ENCODE measurements at places on chromosomes 6 and 20. TPM values are rescaled to one million over a fixed set of nuclear protein-coding genes. Genes with fewer than 3 reads are reported as not detected.
A peak's percentile ranks its signal among the peaks of the same experiment; 100 is the strongest.

Gene FAM217A
- polyA plus RNA-seq, result not detected

Gene BEND6
- polyA plus RNA-seq, result not detected

Gene GINS1
- polyA plus RNA-seq, result 3.4 TPM

Gene FITM2
- 0.19 TPM for polyA plus RNA-seq

DNA sequence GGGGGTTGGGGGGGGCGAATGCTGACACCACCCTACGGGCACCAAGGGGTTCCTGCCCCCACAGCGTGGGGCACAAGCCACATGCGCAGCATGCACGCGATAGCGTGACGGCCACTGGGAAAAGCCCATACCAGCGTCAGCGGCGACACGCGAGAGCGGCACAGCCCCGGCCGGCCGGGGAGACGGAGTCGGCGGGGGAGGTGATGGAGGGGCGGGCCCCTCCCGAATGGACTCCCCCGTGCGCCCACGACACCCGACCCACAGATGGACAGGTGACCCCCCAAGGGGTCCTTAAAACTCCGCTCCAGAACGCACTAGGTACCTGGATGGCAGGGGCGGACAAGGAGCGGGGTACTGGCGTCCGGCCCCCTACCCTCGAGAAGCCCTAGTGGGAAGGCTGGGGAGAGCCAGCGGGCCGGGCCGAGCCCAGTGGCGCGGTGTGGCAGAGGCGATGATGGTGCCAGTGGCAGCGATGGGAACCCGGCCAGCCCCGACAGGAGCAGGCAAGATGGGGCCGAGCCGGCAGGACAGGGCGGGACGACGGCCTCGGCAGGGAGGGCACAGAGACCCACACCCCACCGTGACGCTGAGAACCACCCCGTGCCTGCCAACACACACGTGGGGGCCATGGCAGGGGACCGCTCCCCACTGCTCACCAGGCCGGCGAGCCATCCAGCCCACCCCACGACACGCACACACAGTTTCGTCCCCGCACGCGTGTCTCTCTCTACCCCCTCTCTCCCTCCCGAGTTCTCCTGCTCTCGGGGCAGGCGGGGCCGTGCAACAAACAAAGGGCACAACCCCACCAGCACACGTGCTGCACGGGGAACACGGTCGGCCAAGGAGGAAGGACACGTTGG is 1959.8 kb upstream of the DEFB115 start:
- H3K27ac ChIP-seq, result no peak overlapping the region
- H3K4me3 ChIP-seq, result no peak overlapping the region
- no peaks in the 10 kb centered on the region for H3K27me3 ChIP-seq
- H3K36me3 ChIP-seq, result peaks cover 14% of the 10 kb centered on the region
- no peak for DNase-seq
- H3K4me1 ChIP-seq, result no peaks in the 10 kb centered on the region

GRCh38 chr20:61303675-61304074 is 51.6 kb downstream of the CDH4 start:
- H3K4me3 ChIP-seq, result no peak overlapping the region

DNA sequence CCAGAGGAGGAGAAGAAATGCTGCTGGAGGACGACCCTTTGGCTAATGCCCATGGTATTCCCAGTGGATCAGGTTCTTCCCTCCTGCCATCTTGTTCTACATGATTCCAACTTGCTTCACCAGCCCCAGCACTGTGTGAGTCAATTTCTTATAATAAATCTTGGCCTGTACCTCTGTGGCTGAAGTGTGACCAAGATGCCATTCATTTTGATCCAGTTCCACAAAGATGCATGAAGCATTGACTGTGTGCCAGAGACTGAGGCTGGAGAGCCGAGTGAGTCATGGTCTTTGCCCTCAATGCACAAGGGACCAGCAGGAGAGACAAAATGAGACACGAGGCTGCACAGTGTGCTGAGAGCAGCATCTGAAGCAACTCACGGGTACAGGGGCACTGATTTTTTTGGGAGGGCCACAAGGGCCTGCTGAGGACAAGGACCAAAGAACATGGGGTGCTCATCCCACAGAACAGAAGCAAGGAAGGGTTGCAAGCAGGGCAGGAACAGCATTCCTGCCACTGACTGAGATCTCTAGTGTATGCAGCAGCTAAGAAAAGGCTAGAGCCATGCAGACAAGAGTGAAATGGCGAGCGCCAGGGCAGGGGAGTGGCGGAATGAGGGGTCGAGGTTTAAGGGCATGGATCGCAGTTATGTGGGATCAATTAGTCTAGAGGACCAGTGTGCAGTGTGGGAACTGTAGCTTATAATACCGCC is 207.0 kb downstream of the THBS2 start:
- no peaks in the 10 kb centered on the region for H3K36me3 ChIP-seq
- H3K4me3 ChIP-seq, result no peak overlapping the region
- DNase-seq, result no peak
- no peaks in the 10 kb centered on the region for H3K4me1 ChIP-seq

GRCh38 chr6:33390767-33391277 is 801 bp upstream of the KIFC1 start:
- no peaks in the 10 kb centered on the region for H3K36me3 ChIP-seq
- DNase-seq, result no peak
- peaks cover 24% of the 10 kb centered on the region for H3K4me1 ChIP-seq
- H3K4me3 ChIP-seq, result peak overlapping the region; percentile 83
- no peaks in the 10 kb centered on the region for H3K27me3 ChIP-seq
- peak overlapping the region; percentile 98 for H3K27ac ChIP-seq

DNA sequence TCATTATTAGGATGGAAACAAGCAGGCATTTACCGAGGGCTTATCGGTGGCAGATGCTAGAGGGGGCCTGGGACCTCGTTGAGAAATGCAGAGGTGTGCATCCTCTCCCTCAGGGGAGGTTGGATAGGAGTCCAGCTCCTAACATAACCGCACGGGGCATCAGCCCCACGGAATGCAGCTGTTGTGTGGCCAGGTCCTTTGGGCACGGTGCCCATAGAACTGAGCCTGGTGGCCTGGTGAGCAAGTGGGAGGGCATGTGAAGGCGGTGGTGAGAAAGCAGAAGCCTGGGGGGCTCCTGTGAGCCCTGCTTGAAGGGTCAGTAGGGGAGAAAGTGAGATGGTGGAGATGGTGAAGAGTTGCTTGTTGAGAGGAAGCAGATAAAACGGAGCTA is 143.7 kb downstream of the CDH26 start:
- H3K4me1 ChIP-seq, result no peaks in the 10 kb centered on the region
- H3K36me3 ChIP-seq, result no peaks in the 10 kb centered on the region
- H3K4me3 ChIP-seq, result no peak overlapping the region
- no peak for DNase-seq

GRCh38 chr20:40464731-40465208 is 224.3 kb downstream of the MAFB start:
- no peak overlapping the region for H3K4me3 ChIP-seq
- DNase-seq, result no peak
- H3K36me3 ChIP-seq, result no peaks in the 10 kb centered on the region
- peaks cover 7% of the 10 kb centered on the region for H3K27me3 ChIP-seq
- H3K4me1 ChIP-seq, result no peaks in the 10 kb centered on the region
- no peak overlapping the region for H3K27ac ChIP-seq

DNA sequence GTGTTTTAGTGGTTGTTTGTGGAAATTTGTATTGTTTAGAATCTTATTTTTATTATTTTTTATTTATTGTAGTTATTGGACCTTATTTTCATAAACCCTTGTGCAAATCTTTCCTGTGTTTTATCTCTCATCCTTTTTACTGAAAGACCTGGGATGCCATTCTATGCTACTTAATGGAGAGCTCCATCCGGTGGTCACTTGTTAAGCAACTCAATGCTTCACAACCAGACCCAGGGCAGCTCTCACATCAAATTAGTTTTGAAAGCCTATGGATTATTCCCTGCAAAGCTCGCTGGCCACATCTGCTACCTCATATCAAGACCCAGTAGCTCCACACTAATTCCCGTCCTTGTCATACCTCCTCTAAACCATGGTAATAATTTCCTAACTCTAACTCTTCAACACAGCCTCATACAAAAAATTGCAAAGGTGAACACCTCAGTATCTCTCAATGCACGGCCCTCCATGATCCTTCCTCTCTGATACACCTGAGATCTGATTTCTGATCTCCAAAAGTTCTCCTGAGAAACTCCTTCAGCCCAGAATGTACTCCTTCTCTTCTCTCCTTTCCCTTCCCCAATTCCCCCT is 296.6 kb upstream of the MANEA start:
- no peaks in the 10 kb centered on the region for H3K27me3 ChIP-seq
- H3K4me3 ChIP-seq, result no peak overlapping the region
- no peaks in the 10 kb centered on the region for H3K36me3 ChIP-seq
- no peak for DNase-seq
- H3K4me1 ChIP-seq, result no peaks in the 10 kb centered on the region
- no peak overlapping the region for H3K27ac ChIP-seq

GRCh38 chr20:33812908-33813462 is 1.8 kb downstream of the CHMP4B start:
- no peak for DNase-seq
- H3K27ac ChIP-seq, result no peak overlapping the region
- H3K36me3 ChIP-seq, result no peaks in the 10 kb centered on the region
- no peaks in the 10 kb centered on the region for H3K27me3 ChIP-seq

DNA sequence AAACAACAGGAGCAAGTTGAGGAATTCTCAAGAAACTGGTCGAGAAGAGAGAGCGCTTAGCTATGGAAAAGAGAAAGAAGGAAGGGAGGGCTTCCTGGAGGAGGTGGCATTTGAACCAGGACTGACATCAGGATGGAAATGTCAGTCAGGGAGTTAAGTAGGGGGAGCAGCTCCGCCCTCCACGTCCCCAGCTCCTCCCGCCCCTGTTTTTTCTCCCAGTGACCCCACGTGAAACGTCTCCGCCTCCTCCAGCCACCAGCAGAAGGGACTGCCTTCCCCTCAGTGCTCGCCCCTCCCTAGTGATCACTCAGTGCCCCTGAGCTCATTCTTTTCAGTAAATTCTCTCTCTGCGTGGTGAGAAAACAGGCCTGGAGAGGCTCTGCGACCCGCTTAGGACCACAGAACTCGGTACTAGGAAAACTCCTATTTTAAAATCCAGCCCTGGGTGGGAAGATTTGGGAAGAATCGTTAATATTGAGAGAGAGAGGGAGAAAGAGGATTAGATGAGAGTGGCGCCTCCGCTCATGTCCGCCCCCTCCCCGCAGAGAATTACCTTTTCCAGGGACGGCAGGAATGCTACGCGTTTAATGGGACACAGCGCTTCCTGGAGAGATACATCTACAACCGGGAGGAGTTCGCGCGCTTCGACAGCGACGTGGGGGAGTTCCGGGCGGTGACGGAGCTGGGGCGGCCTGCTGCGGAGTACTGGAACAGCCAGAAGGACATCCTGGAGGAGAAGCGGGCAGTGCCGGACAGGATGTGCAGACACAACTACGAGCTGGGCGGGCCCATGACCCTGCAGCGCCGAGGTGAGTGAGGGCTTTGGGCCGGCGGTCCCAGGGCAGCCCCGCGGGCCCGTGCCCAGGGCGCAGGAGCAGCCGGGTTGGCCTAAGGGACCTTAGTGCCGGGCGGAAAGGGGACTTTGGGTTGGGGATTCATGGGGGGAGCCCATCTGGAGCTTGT is 4.6 kb downstream of the HLA-DPB1 start:
- H3K27ac ChIP-seq, result peak overlapping the region; percentile 98
- peaks cover 86% of the 10 kb centered on the region for H3K36me3 ChIP-seq
- DNase-seq, result no peak
- H3K4me1 ChIP-seq, result peaks cover 77% of the 10 kb centered on the region

DNA sequence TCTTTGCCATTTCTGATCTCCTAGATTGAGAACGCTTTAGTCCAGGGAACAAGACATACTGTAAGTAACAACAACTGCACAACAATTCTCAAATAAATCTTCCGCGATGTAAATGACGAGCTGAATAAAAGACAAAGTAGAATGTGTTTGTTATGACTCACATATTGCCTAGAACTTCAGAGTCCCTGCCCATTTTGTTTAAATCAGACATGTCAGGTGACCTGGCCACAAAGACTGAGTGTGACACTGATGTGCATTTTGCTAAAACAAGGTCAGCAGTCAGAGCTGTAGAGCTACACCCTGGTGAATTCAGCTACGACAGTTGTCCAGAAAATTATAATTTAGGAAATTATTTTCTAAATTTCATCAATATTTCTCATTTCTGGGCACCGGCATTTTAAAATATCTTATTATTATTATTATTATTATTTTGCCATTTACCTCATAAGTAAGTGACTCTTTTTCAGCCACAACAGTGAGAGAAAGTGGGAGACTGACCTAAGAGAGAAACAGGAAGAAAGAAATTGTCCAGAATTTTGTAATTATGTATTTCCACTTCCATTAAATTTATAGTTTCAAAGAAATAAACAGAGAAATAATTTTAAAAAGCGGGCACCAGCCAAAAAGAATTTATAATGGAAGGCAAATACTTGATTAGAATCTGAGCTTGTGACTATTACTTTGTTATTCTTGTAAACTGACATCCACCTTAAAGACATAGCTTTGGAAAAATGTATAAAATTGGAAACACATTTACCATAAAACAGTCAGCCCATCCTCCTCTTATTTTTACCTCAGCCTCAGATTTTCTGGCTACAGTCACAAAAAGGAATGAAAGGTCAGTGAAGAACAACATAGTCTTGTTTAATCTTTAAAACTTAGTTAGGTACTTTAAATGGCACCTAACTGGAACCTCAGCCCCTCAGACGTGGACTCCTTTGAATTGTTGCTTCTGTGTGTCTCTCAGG is 157.0 kb upstream of the CITED2 start:
- DNase-seq, result no peak
- no peaks in the 10 kb centered on the region for H3K27me3 ChIP-seq
- H3K4me1 ChIP-seq, result peaks cover 4% of the 10 kb centered on the region
- H3K27ac ChIP-seq, result no peak overlapping the region
- H3K36me3 ChIP-seq, result no peaks in the 10 kb centered on the region

DNA sequence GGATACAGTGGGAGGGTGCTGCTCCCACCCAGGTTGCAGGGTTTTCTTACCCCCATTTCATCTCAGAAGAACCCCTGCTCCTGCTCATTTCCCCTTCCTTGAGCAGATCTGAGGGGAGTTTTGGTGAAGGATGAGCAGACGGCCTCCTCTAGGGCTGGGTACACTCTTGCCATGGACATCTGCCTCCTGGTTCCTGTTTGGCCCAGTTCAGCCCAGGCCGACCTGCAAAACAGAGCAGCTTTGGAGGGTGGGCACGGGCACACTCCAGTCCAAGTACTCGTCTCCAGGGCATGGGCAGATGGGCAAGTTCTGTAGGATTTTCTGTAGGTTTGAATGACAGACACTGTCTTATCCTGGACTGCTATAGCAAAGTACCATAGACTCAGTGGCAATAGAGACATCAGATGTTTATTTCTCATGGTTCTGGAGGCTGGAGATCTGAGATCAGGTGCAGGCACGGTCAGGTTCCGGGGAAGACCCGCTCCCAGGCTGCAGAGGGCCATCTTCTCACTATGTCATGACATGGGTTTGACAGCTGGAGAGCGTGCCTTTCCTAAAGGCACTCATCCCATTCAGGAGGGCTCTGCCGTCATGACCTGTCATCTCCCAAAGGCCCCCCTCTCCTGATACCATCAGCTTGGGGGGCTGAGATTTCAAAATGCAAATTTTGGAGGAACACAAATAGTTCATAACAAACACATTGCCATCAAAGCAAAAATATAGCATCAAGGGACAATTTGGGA is 6.2 kb downstream of the NPBWR2 start:
- H3K4me1 ChIP-seq, result peaks cover 27% of the 10 kb centered on the region
- H3K27me3 ChIP-seq, result peaks cover 17% of the 10 kb centered on the region
- H3K36me3 ChIP-seq, result peaks cover 8% of the 10 kb centered on the region
- peak overlapping the region; percentile 71 for H3K4me3 ChIP-seq

- no peak overlapping the region for H3K4me3 ChIP-seq
- no peak overlapping the region for H3K27ac ChIP-seq
- no peak for DNase-seq
- peaks cover 14% of the 10 kb centered on the region for H3K27me3 ChIP-seq
- H3K4me1 ChIP-seq, result no peaks in the 10 kb centered on the region
Measured at GRCh38 chr20:45355209-45356084, 7.2 kb upstream of the SDC4 start.

- no peaks in the 10 kb centered on the region for H3K36me3 ChIP-seq
- peaks cover 46% of the 10 kb centered on the region for H3K27me3 ChIP-seq
- H3K27ac ChIP-seq, result no peak overlapping the region
- no peaks in the 10 kb centered on the region for H3K4me1 ChIP-seq
- no peak for DNase-seq
Measured at GRCh38 chr6:168102315-168102985, 23.4 kb upstream of the FRMD1 start.

Measured in naive B cell (primary cell).